Activated CD4-positive, CD25-positive, alpha-beta regulatory T cell (primary cell): ENCODE measurements at places on chromosomes 4 and X.

DNA sequence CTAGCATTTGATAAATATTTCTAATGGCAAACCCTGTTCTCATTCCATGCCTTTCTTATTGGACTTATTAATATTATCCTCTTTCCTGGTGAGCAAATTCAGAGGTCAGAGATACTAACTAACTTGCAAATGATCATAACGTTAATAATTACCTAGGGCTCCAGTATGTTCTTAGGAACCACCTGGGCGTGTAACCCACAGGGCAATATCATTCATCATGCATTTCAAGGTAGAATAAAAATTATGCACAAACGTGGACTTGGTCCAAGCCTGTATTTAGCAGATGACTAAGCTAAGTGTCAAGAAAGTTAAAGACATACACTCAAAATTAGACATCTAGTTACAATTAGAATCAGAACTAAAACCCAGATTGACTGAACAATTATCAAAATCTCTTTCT is 850.1 kb downstream of the TRIML1 start:
- DNase-seq: no peak

DNA sequence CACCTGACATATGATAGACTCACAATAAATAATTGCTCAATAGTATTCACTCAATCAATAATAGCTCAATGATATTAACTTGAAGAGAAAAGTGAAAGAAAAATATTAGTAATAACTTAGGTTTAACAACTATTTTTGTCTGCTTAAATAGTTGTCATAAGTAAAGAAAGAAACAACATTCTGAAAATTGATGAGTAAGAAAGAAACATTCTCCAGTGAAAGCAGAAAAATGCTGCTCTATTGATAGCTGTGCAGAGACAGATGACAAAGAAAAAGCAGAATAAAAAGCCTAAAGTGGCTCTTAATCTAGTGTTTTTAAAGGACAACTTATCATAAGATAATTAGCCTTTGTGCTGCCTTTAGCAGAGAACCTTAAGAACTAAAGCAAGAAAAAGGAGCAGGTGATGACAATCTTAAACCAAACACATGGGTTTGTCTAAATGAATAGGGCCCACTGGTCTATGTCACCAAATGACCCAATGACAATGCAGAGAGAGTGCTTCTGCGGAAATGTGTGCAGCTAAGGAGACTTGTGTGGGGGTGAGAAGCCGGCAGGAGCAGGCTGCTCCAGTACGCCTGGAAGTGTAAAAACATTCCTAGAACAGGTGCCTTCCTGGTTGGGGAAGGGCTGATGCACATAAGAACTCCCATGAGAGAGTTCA is 13.2 kb downstream of the HS3ST1 start:
- no peak for DNase-seq

DNA sequence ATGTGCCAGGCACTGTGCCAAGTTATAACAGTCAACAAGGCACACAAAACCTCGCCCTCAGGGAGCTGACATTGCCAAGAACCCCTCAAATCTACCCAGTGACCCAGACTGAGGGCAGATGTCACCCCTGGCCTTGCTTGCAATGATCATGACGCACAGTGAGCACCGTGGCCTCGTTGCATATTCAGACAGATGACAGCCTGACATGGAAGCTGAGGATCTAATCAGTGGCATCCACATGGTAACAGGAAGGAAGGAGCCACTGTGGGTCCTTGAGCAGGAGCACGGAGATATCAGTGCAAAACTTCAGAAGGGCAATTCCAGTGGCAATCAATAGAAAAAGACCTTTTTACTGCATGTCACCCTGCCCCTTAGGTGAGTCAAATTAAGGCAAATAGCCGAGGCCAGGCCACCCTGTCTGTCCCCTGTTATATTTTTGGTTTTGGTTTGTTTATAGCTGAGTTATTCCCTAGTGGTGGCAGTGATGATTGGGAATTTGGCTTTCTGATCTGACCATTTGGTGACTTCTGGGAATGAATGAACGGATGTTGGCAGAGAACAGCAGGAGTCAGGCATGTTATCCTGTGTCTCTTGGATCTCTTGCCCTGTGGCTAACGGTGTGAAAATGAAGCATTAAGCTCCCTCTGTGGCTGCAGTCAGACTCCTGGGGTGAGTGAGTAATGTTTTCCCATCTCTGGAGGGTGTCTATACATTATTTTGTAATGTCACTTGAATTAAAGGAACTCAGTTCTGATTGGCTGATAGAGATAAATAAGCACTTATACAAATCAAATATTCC is 20.4 kb downstream of the WDR13 start:
- no peak for DNase-seq

- no peak for DNase-seq
Measured at GRCh38 chr4:168487282-168488035, 7.2 kb upstream of the DDX60L start.

DNA sequence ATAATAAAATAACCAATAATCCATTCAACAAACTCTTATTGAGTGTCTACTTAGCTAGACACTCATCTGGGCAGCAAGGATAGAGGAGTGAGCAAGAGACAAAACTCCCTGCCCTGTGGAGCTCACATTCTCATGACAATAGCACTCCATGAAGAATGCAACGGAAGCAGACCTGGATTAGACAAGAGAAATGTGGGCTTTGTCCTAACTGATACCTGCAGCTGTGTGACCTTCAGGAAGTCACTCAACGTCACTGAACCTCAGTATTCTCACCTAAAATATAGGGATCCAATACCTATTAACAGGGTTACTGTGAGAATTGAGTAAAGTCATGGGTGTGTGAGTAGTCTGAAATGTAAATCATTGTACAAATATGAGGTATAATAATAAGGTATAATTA is 61.2 kb downstream of the NDNF start:
- DNase-seq: no peak

- DNase-seq: no peak
Measured at GRCh38 chr4:69493515-69493914, 2.2 kb downstream of the UGT2B4 start.

DNA sequence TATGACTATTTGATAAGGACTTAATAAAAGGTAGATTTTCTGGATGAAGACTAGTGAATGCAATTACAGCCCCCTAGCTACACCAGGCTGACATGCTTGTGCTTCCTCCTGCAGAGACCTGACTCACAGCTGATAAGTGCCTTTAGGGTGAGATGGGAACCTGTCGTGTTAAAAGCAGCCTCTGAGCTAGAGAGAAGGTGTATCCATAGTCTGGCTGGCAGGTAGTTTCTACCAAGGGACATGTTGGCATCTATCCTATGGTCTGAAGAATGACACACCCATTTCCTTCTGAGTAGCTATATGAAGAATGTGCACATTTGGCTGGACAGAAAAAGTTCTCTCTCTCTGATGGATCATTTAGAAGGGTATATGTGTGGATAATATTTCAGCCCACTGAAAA is 64.1 kb downstream of the PARM1 start:
- no peak for DNase-seq

DNA sequence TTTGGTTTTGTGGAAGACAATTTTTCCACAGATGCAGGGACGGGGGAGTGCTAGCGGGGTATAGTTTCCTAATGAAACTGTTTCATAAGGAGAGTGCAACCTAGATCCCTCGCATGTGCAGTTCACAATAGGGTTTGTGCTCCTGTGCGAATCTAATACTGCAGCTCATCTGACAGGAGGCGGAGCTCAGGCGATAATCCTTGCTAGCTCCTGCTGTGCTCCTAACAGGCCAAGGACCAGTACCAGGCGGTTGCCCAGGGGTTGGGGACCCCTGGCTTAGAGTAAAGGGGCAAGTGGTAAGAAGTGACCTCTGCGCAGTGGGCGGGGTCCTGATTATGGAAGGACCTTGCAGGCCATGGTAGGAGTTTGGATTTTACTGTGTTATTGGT is 3.8 kb downstream of the SCML1 start:
- no peak for DNase-seq

- DNase-seq: no peak
Measured at GRCh38 chr4:170005472-170005871, 20.7 kb downstream of the MFAP3L start.

DNA sequence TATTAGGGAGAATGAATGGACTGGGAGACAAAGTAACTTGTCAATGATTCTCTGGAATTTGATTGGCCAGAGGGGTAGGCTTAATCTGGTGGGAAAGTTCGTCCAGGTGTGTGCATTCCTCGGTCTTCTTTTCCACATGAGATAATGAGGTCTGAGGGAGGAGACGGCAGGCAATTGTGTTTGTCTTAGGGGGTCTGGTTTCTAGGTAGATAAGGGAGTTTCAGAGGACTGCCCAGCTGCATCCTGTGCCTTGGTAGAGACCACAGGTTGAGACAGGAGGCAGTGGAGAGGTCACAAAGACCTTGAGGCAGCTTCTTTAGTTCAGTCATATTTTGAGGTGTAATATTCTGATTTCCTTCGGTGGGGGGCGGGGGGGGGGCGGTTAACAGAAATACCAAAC is 4.3 kb downstream of the MGST2 start:
- DNase-seq: no peak

GRCh38 chrX:39639871-39640270 is 457.9 kb downstream of the BCOR start:
- DNase-seq: no peak

DNA sequence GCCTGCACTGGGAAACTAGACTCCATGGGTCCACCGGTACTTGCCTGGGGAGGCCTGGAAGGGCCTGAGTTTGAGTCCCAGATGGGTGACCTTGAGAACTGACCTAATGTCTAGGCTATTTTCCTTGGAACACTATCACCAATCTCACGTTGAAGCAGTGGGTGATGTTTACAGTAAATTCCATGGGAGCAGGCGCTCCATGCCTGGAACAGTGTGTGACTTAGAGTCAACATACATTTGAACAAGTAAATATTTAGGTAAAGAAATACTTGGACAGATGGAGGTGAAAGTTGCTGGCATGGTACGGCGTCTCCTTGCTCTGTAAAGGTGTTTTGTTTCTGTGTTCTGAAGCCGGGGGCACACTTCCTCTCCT is 47.5 kb downstream of the TBC1D14 start:
- DNase-seq: no peak

- no peak for DNase-seq
Measured at GRCh38 chrX:72395237-72395636, 89.5 kb upstream of the CITED1 start.

DNA sequence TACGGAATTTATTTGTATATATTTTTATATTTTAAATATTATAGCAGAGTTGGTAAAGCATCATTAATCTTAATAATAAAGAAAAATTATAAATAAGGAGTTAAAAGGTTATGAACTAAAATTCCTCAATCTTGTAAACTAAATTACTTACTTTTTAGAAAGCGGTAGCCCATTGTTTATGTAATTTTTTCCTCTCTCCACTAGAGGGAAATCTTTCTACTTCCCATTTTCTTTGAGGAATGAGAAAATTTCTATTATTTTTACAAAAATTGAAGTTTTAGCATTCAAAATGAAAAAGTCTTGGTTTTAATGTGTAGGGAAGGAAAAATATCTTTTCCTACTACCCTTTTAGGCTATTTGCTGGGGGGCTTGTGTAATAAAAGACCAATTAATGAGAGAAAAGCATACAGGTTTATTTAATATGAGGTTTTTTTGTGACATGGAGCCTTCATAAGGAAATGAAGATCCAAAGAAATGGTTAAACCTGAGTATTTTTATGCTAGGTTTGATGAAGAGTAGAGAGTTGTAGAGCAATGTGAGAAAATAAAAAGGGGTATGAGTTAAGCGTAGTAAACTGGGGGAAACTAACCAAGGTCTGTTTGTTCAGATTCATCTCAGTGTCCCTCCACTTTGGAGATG is 68.7 kb upstream of the ADAD1 start:
- no peak for DNase-seq

DNA sequence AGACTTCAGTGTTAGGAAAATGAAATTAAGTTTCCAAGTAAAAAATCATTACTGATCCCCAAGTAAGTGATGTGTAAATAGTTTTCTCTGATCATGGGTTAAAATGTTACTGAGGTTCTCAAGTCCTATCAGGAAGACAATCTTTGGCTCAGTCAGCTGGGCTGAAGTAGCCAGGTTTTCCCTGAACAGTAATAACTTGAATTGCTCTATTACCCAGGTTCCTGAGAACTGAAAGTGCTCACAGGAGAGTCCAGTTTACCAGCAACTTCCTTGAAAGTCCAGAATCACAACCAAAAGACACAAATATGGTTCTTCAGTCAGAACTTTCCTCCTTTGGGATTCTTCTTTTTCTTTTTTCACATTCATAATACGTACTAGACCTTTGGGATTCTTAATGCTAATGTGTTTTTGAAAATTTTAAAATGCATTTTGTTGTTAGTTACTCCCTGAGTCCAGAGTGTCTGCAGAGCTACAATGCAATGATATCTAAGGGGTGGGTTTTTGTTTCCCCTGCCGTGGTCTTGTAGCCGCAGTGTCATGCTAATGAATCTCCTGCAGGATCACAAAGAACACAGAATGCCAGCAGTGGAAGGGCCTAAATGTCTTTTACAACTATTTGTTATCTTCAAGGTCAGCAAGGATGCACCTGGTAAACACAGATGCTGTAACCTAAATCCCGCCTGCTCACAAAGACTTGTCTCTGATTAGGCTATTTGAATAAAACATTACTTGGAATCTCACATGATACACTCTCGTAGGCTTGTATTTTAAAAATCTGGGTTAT is 439.8 kb upstream of the NR3C2 start:
- no peak for DNase-seq

DNA sequence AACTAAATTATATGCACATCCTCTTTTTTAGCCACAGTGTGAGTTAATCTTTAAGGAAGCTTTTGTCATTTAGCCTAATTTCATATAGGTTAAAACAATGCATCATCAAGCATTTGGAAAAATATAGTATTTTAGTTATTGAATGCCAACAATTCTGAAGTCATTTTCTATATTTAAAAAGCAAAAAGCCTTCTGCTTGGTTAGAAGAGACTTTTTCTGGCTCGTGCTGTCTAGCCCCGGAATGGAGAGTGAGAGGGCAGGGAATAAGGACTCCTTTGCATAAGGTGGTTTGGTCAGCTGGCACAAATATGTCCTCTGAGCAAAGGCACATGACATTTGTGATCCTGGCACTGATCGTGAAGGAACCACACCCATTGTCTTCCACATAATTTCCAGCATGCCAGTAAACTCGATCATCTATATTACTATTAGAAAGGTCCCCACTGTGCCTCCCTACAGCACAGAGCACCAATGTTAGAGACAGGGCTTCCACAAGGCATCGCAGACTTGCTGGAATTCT is 393.7 kb upstream of the INTU start:
- no peak for DNase-seq

- no peak for DNase-seq
Measured at GRCh38 chrX:149370097-149370496, 135.0 kb downstream of the IDS start.

DNA sequence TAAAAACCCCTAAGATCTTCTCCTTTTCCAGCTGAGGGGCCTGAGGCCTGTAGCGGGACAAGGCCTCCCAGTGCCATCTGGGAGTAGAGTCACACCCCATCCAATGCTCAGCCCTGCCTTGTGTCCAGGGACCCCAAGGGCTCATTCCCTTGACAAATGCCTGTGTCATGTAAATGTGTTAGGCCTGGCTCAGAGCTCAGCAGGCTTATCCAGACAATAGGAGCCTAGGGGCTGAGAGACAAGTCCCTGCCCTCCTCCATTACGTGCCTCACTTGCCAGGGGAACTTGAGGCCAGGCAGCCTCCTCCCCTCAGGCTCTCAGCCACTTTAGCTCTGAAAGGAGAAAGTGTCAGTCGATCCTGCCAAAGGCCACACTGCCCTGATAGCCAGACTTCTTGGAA is 166.8 kb upstream of the MAMLD1 start:
- no peak for DNase-seq
